Lung (tissue), 17 donors: ENCODE measurements at places on chromosomes 3 and 15. TPM values are rescaled to one million over a fixed set of nuclear protein-coding genes. Genes with fewer than 3 reads are reported as not detected.

RPUSD2 gene
- polyA plus RNA-seq, result 9.3 TPM

HHATL gene
- polyA plus RNA-seq, result 0.39 TPM

ARPIN gene
- 16.2 TPM for polyA plus RNA-seq

OSTN gene
- not detected for polyA plus RNA-seq

TLE3 gene
- 77.3 TPM for polyA plus RNA-seq

- DNase-seq, result peak; percentile 35
Observed at GRCh38 chr3:71310359-71310979, 273.1 kb downstream of the FOXP1 start.

DNA sequence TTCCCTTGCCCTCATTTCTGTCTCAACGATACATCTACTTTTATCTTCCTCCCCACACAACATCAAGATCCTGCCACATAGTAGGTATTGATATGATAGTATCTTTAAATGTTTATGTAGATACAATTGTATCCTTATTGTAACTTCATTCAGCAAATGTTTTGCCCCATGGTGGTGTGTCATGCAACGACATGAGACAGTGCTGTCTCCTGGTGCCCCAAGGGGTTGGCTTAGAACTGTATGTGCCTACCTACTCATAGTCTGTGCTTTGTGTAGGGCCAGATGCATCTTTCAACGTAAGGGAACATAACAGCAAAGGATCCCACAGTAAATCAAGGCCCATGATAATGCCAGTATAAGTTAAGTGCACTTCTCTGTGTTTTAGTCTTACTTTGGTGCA is 2.8 kb upstream of the CD47 start:
- no peak for DNase-seq

GRCh38 chr3:152461460-152461859 is 192.7 kb downstream of the MBNL1 start:
- DNase-seq, result no peak

DNA sequence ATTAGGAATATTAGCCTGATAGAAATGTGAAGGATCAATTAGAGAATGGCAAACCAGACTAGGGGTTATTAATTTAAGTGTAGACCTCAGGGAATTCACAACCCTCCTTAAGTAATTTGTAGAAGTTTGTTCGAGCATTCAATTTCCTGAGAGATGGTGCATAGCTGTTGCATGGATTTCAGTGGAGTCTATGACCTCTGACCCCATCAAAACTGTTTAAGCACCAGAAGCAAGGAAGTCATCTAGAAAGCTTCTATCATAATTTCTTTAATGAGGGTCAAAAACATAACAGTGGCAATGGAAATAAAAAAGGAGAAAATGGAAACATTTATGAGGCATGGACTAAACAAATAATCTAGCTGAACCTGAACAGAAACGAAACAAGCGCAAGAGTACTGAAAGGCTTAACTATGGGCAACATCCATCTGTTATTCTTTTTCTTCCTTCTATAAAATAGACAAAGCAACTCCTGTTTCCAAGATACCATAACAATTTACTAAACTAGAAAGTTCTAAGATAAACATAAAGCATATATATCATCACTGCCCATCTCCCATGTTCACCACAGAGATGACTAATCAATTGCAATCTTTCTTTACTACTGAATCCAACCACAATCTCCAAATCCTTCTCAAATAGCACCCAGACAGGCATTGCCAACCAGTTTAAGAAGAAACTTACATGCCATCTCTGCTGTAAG is 151.4 kb downstream of the THRB start:
- no peak for DNase-seq

GRCh38 chr3:191339316-191339917 is 9.1 kb upstream of the UTS2B start:
- DNase-seq, result no peak

DNA sequence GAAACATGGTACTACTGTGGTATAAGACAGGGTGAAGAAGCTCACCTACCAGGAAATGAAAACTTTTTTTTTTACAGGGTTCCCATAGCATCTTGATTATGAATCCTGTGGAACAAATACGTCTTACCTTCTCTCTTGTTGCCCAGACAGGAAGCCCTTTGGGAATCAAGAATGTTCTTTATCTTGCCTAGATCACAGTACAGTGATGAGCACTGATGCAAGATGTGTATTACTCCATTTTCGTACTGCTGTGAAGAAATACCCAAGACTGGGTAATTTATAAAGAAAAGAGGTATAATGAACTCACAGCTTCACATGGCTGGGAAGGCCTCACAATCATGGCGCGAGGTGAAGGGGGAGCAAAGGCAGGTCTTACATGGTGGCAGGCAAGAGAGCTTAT is 281.3 kb downstream of the UBE2E2 start:
- no peak for DNase-seq

DNA sequence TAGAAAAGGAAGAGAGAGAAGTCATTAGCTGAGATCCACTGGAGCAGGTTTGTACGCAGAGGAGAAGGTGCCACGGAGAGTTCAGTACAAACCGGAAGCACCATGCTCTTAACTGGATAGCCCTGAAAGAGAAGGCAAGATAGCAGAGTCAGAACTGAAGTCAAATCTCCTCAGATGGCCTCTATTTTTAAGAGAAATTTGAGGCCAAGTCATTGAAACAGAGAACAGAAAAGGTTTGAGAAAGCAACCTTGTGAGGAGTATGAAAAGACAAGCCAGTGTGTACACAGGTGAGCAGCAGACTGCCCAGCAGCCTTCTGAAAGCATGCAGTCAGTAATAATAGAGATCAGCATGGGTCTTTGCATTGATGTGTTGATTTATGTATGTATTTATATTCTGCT is 66.1 kb upstream of the SPRED1 start:
- DNase-seq, result no peak

DNA sequence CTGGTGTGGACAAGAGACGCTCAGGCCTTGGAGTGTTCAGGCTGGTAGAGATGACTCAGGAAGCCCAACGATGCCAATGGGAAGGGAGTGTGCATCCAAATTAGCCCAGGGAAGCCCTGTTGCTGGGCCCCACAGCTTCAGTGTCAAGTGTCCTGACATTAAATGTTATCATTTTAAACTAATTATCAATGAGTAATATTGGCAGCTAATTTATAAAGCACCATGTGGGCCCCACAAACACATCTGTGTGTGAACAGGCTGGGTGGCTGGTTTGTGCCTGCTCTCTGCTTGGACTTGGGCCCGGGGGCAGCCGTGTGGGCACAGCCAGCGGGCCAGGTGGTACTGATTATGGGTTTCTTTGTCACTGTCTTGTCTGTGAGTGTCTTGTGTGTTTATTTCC is 15.0 kb downstream of the FBLN2 start:
- DNase-seq, result no peak

- DNase-seq, result peak; percentile 59
Observed at GRCh38 chr15:78992416-78993256, 47.8 kb upstream of the CTSH start.

DNA sequence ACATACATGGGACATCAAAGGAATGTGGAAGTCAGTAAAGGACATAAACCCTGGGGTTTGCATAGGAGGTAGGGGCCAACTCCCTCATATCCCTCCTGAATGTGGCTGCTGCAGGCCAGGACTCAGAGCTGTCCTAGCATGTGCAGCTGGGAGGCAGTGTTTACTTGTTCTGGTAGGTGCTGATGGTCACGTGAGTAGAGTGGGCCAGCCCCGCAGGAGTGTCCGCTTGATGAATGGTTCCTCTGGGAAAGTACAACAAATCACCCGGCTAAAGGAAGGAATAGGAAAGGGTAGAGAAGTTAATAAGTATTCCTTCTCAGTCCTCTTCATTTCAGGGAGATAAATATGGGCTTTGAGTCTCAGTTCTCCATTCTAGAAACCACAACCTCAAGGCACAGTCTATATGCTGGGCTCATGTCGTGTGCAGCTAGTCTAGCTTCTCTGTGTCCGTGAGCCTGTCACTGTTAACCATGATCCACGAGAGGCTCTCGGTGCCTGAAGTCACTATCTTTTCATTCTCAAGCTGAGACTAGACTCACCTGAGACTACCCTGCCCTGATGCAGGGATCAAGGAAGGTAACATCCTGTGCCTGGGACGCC is 17.9 kb downstream of the RIOX2 start:
- DNase-seq, result no peak
